ENCODE measurements at places on chromosomes 2 and 18. TPM values are rescaled to one million over a fixed set of nuclear protein-coding genes. Genes with fewer than 3 reads are reported as not detected.

DNA sequence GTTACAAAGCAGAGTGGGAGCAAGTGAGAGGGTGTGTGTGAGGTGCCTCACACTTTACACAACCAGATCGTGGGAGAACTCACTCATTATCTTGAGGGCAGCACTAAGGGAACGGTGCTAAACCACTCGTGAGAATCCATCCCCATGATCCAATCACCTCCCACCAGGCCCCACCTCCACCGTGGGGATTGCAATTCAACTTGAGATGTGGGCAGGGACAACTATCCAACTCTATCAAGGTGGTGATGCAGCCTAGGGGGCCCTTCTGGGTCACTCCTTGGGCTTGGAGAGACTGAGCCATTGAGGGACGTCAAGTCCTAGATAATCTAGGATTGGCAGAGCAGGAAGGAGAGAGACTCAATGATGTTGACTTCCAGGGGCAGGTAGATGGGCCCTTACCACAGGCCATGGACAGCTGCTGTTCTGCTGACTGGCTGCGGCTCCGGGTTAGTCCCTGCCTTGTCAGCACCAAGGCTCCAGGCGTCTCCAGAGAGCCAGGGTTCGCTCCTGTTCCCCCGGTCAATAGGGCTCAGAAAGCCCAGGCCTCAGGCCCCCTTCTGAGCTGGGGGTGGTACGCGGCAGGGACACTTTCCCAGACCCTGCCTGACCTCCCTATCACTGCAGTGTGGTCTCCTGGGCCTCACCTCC is 193.2 kb upstream of the HS6ST1 start:
- DNase-seq = no peak

The DUSP11 gene
- total RNA-seq = 37.2 TPM

The POTEI gene
- 1.9 TPM for total RNA-seq

The COL4A3 gene
- total RNA-seq = 0.72 TPM

DNA sequence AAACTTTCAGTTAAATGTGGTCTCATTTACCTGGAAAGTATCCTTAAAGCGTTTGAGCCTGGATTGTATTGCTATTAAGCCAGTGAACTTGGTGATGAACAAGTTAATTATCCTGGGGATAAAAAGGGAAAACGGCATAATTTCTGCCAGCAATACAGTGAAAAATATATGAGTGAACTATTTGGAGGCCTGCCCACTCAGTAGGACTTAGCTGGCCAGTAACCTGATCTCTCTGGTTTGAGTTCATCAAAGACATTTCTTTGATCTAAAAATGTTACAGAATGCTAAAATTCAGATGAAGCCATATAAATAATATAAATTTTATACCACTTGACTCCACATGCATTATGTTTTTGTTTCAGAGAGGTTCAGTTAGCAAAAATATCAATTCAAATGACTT is 241.1 kb upstream of the VWC2L start:
- no peak for DNase-seq

GRCh38 chr2:44743473-44743872 is 198.0 kb upstream of the SIX3 start:
- DNase-seq = no peak

DNA sequence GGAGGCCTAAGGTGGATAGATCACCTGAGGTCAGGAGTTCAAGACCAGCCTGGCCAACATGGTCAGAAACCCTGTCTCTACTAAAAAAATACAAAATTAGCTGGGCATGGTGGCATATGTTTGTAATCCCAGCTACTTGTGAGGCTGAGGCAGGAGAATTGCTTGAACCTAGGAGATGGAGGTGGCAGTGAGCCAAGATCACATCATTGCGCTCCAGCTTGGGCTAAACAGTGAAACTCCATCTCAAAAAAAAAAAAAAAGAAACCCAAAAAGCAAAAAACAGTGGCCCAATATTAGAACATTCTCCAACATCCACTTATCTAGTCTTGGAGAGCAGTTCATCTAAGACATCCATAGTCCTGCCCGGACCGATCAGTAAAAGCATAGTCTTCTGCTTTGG is 260.4 kb downstream of the MREG start:
- DNase-seq = no peak

- no peak for DNase-seq
Observed at GRCh38 chr2:122737429-122738077, 982.1 kb downstream of the TSN start.

The TRIM43 gene
- total RNA-seq = not detected

The PARD6G gene
- total RNA-seq = 11.8 TPM

The MRPL33 gene
- 206 TPM for total RNA-seq

- DNase-seq = peak; percentile 12
Observed at GRCh38 chr2:75476761-75477160, 84.0 kb downstream of the EVA1A start.

DNA sequence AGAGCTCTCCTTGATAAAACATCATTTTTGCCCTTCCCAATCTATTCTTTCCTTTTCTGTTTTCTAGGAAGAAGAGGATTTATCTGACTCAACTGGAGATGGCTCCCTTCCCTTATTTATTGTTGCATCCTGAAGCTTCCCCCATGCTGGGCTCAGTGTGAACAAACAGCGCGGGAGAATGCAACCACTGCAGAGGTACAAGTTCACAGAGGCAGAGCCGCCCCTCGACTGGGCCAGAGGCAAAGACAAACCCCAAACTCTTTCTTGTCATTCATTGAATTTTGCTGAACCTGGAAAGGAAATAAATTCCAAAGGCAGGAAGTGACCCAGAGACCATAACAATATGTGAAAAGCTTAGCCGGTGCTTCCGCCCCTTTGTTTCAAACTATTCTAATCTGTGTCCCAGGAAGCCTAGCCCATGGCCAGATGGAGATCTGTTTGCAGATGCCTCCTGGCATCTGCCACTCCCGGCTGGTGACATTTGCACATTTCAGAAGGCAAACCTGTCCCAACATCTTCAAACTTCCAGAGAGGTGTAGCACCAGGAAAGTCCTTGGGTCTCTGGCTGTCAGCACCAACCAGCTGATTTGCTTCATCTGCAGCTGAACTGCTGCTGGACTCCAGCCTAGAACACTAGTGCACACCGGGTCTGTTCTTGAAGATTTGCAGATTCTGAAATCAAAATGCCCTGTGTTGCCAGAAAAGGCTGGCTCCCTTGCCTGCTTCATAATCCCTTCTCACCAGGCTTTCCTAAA is 79.4 kb upstream of the MAP4K3 start:
- DNase-seq = peak; percentile 30

- DNase-seq = no peak
Observed at GRCh38 chr2:187134306-187134705, 285.3 kb upstream of the ZSWIM2 start.

GRCh38 chr2:43553341-43553855 is 42.4 kb downstream of the THADA start:
- no peak for DNase-seq

The SIX3 gene
- total RNA-seq = not detected

The C2orf81 gene
- 0.32 TPM for total RNA-seq

DNA sequence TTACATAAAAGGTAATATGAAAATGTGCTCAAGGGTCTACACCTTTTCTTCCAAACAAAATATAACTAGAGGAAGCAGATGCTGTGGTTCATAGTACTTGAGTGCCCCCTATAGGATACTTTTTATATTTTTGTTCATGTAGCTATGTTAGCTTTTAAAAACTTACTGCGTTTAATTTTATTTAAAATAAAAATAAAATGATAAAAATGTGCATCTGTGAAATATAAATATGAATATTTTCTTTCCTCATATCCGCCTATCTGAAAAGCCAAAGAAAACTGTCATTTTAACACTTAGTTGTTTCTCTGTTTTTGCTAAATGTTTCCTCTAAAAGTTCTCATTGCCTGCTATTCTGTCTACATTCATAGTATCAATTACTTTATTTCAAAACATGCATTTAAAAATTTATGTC is 9.6 kb upstream of the LRP1B start:
- DNase-seq = peak; percentile 57

- peak; percentile 34 for DNase-seq
Observed at GRCh38 chr18:26487437-26487836, 60.9 kb downstream of the KCTD1 start.

The APOB gene
- 804 TPM for total RNA-seq

DNA sequence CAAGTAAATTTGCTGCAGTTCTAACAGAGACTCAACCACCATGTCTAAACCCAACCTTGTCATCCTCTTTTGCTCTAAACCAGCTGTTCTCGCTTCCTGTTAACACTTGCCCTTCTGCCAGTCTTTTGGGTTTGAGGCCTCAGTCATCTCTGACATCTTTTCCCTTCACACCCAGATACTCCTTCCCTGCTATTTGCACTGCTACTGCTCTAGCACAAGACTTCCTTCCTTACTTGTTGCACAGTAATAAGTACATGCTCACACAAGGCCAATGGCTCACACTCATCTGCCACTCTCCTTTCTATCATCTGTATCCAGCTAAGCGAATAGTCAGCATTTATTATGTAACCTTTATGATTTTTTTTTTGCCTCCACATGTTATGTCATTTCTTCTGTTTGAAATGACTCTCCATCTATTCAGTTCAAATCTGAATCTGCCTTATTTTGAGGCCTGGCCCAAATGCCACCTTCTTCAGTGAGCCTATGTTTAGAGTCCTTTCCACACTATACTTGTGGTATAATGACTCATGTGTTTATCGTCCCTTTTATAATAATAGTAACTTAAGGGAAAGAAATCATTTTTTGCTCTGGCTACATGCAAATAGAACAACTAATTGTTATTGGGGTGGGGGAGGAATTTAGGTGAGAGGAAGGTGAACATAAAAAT is 22.5 kb upstream of the CDKL4 start:
- DNase-seq = no peak

- DNase-seq = no peak
Observed at GRCh38 chr2:169561364-169561763, 12.3 kb downstream of the FASTKD1 start.

All from hepatocyte (in vitro differentiated cells).